ENCODE measurements at places on chromosomes 16 and 17.

- no peak for DNase-seq
Measured at GRCh38 chr16:49516382-49517036, 142.9 kb downstream of the C16orf78 start.

DNA sequence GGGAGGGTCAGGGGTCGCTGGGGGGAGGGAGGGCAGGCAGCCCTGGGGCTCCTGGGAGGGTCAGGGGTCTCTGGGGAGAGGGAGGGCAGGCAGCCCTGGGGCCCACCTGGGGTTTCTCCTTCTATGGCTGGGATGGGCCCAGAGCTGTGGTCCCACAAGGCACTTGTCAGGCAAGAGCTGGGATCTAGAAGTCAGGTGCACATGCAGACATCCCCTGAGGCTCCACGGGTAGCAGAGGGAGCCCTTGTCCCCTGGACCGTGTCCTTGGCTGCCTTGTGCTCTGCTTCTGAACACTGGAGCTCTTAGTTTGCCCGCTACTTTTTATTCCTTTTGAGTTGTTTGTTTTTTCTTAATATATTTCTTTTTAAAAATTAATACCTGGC lies 1.8 kb downstream of the TUBB3 start:
- no peak for DNase-seq

GRCh38 chr16:31874366-31875111 lies 932 bp downstream of the ZNF267 start:
- peak; percentile 90 for DNase-seq

GRCh38 chr17:75490953-75491649 lies 24.2 kb downstream of the CASKIN2 start:
- peak; percentile 55 for DNase-seq

GRCh38 chr17:18937981-18938691 lies 13.8 kb upstream of the SLC5A10 start:
- DNase-seq, result no peak

- DNase-seq, result no peak
Measured at GRCh38 chr16:89049484-89050118, 44.1 kb upstream of the ACSF3 start.

- no peak for DNase-seq
Measured at GRCh38 chr17:66928949-66929348, 35.6 kb upstream of the CACNG4 start.

- DNase-seq, result no peak
Measured at GRCh38 chr16:59154295-59154694, 420.2 kb upstream of the GOT2 start.

DNA sequence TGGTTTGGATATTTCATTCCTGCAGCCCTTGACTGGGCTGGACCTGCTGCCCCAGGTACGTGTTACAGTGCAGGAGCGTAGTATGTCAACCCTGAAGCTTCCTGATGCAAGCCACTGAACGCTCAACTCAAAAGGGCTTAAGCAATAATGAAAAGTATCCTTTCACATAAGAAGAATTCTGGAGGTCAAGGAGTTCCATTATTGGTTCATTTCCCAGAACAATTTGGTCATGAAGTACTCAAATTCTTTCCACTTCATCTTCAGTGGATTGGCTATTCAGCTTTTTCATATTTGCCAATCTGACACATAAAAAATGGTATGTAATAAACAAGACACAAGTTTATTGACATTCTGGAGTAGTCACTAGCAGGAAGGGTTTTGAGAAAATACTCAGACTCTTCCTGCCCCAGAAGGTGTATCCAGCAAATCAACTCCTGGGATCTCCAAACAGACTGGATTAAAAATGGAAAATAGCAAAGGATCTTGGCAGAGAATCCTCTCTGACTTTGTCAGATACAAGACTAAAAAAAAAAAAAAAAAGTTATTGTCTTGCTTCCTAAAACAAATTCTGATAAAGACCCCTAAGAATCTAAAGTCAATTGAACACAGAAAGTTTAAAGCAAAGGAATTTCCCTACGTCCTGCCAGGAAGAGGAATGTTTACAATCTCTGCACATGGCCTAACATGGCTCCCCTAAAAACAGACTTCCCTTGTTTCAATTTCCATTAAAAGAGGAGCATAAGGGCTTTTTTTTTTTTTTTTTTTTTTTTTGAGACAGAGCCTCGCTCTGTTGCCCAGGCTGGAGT lies 37.5 kb upstream of the WSB1 start:
- no peak for DNase-seq

DNA sequence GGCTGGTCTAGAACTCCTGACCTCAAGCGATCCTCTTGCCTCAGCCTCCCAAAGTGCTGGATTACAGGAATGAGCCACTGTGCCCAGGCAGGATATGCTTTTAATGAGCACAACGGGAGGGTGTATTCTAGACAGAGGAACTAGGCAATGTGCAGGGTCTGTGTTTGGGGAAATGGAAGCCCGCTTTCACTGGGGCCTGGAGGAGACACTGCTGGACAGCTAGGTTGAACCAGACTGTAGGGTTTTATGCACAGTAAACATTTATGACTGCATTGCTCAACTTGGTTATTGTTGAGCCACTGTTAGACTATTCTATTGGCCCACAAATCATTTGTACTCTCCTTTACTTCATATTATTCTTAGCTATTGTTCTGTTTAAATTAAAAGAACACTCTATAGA lies 10.2 kb upstream of the SIAH1 start:
- no peak for DNase-seq

GRCh38 chr17:44105483-44105882 lies 18.0 kb downstream of the HDAC5 start:
- no peak for DNase-seq

- peak; percentile 36 for DNase-seq
Measured at GRCh38 chr16:4664538-4665418, 28.6 kb upstream of the NUDT16L1 start.

DNA sequence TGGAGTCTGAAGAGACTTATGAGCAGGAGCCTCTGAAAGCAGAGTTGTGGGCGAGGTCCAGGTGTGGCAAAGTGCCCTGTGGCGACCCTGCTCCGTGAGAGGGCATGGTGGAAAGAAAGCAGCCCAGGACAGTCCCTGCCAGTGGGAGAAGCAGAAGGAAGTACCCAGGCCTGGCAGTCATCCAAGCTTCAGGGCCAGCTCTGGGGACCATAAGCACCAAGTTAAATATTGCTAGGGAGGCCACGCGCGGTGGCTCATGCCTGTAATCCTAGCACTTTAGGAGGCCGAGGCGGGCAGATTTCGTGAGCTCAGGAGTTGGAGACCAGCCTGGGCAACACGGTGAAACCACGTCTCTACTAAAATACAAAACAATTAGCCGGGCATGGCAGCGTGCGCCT lies 4.9 kb upstream of the ASGR1 start:
- DNase-seq, result no peak

- DNase-seq, result no peak
Measured at GRCh38 chr17:3679531-3680126, 11.0 kb downstream of the EMC6 start.

- DNase-seq, result no peak
Measured at GRCh38 chr16:1945559-1946391, 2.8 kb upstream of the MSRB1 start.

DNA sequence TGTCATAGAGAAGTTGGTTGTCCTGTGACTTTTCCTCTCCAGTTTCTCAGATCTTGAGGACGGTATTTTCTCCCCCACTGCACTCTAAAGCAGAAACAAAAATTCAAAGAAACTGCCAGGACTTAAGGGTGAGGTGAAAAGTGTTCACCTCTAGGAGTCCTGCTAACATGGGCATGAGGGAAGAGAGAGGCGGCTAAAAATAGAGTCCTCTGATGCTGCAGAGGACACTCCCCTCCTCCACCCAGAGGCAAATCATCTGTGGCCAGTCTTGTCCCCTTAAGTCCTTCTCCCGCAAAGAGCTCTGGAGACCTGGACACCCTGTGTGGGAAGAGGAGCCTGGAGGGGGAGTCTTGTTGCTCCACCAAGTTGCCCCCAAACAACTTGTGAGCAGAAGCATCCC lies 4.7 kb upstream of the DDX19A start:
- no peak for DNase-seq

GRCh38 chr17:5895276-5895675 lies 174.9 kb upstream of the WSCD1 start:
- DNase-seq, result no peak

DNA sequence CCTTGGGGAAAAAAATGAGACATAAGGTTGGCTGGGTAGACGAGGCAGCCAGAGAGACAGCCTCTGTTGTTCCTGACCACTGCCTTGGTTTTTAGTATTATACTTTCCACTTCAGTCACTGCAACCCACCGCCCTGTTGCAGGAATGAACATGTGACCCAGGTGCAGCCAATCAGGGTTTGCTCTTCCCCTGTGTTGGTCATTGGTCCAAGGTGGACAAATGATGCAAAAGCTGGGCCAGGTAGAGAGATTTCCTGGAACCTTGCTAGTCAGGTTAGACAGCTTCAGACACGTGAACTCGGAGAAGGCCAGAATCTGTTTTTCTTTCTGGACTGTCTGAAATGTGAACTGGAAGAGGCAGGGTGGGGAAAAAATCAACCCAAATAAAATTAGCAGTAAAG lies 452.4 kb upstream of the RBFOX1 start:
- DNase-seq, result no peak

GRCh38 chr16:12390644-12391043 lies 413.0 kb downstream of the CPPED1 start:
- no peak for DNase-seq

- DNase-seq, result no peak
Measured at GRCh38 chr17:40949418-40949817, 12.0 kb upstream of the KRT23 start.

DNA sequence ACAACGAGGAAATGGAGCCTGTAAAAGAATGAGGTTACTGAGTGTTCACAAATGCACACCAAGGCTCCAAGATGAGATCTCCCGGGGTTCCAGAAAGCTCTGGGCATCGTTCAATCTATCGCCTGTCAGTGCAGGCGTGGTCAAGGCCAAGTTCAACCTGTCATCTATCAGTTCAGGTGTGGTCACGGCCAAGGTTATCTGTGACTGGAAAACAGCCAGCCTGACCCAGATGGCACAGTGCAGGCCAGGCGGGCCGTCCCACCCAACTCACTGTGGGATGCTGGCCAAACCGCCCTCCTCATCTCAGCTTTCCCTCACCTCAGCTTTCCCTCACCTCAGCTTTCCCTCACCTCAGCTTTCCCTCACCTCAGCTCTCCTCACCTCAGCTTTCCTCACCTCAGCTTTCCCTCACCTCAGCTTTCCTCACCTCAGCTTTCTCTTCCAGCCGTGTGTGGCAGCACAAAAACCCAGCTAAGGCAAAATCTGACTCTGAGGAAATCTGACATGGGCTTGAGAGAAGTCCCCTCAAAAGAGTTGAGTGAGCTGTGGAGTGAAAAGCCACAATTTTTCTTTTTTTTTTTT lies 2.4 kb downstream of the CHMP1A start:
- DNase-seq, result no peak

GRCh38 chr17:76738468-76738850 lies 540 bp downstream of the MFSD11 start:
- DNase-seq, result peak; percentile 59

GRCh38 chr16:49652456-49653172 lies 203.3 kb downstream of the ZNF423 start:
- DNase-seq, result no peak

GRCh38 chr17:79623786-79624717 lies 13.2 kb upstream of the RBFOX3 start:
- no peak for DNase-seq

DNA sequence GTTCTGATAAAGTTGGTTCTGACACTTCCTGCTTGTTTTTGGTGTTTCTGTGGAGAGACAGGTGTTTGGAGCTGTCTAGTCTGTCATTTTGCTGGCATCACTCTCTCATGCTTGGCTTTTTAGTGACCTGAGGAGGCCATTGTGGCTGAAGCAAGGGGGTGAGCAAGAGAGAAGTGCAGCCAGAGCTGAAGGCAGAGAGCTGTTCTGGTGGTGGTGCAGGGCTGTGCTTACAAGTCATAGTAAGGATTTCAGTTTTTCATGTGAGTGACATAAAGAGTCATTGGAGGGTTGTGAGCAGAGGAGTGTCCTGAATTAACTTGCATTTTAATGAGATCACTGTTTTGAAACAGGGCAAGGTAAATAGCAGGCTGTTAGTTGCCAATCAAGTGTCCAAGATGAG lies 97.5 kb downstream of the CHD9 start:
- no peak for DNase-seq

DNA sequence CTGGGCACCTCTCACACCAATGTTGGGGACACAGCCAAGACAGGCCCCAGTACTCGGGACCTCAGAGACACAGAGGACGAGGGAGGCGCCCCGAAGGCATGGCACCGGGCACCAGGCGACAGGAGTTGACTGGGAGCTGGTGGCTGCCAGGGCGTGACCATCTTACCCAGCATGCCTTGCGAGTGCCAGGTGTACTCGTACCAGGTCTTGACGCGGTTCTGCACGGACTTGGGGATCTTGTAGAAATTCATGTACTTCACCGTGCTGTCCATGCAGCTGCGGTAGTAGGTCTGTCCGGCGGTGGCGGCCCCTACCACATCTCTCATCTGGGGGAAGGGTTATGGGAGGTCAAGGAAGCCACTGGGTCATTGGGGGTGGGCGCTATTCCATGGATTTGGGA lies 67.3 kb downstream of the CNGB1 start:
- DNase-seq, result no peak

DNA sequence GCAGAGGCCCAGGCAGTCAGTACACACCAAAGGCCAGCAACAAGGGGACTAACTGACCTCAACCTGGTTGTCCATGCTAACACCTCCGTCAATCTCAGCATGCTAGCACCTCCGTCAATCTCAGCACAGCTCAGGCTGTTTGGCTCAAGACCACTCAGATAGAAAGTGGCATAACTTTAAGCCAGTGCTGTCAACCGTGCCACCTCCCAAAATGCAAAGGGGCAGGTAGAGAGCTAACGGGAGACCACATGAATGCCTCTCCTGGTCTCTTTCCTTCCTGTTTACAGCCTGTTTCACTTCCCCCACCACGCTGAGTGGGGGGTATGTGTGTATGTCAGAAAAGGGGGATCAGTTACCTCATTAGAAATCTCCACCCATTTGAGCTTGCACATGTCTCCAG lies 3.3 kb downstream of the UBTF start:
- no peak for DNase-seq

- no peak for DNase-seq
Measured at GRCh38 chr16:63497408-63497807, 1461.2 kb upstream of the CDH8 start.

- no peak for DNase-seq
Measured at GRCh38 chr16:75086281-75086680, 30.3 kb downstream of the LDHD start.

DNA sequence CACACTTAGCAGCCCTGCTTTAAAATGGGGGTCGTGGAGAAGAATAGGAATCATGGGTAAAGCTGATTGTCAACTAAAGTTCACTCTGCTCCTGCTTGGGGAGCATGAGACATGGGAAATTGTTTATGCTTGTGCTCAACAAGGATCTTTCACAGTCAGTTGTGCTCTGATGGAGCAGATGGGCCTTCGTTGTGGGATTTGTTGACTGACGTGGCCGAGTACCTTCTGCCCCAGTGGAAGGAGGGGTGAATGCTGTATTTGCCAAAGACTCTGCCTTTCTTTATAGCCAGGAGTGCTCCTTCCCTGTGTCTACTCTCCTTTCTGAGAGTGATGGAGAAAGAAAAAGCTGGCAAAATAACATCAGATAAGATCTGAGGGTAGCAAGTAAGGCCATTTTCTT lies 11.4 kb downstream of the ARSG start:
- no peak for DNase-seq

- no peak for DNase-seq
Measured at GRCh38 chr17:44941712-44942331, 5.8 kb downstream of the KIF18B start.
